ENCODE measurements at places on chromosomes 2 and 18. TPM values are rescaled to one million over a fixed set of nuclear protein-coding genes. Genes with fewer than 3 reads are reported as not detected.

The OXER1 gene
- polyA plus RNA-seq: 0.53 TPM

The SANBR gene
- 7.0 TPM for polyA plus RNA-seq

The FLACC1 gene
- polyA plus RNA-seq: 3.7 TPM

The TGFBRAP1 gene
- polyA plus RNA-seq: 8.2 TPM

The VPS54 gene
- polyA plus RNA-seq: 6.4 TPM

The PPIL3 gene
- polyA plus RNA-seq: 12.3 TPM

The EFR3B gene
- polyA plus RNA-seq: 1.7 TPM

The SERPINB13 gene
- polyA plus RNA-seq: not detected

The CHN1 gene
- polyA plus RNA-seq: 10.2 TPM

The TMEM169 gene
- polyA plus RNA-seq: 0.15 TPM

The LOXL3 gene
- polyA plus RNA-seq: 3.5 TPM

The UCN gene
- polyA plus RNA-seq: 1.4 TPM

The UGT1A3 gene
- polyA plus RNA-seq: not detected

The GREB1 gene
- polyA plus RNA-seq: 4.0 TPM

The CCDC150 gene
- polyA plus RNA-seq: 0.42 TPM

The FHOD3 gene
- polyA plus RNA-seq: 204 TPM

The SERPINB7 gene
- not detected for polyA plus RNA-seq

The PASK gene
- polyA plus RNA-seq: 1.2 TPM

The CNGA3 gene
- not detected for polyA plus RNA-seq

The SFTPB gene
- polyA plus RNA-seq: not detected

The MSTN gene
- 0.08 TPM for polyA plus RNA-seq

The ALPI gene
- polyA plus RNA-seq: not detected

The CIB4 gene
- polyA plus RNA-seq: not detected

The TMBIM1 gene
- polyA plus RNA-seq: 208 TPM

The GAREM2 gene
- polyA plus RNA-seq: 0.76 TPM

The LBX2 gene
- 0.67 TPM for polyA plus RNA-seq

The ADAM23 gene
- 18.6 TPM for polyA plus RNA-seq

The ASB18 gene
- 6.7 TPM for polyA plus RNA-seq

The NCKAP1 gene
- 33.5 TPM for polyA plus RNA-seq

The LRRC30 gene
- not detected for polyA plus RNA-seq

The DLX1 gene
- polyA plus RNA-seq: 0.18 TPM

The AGAP1 gene
- 11.9 TPM for polyA plus RNA-seq

The CDH19 gene
- 10.9 TPM for polyA plus RNA-seq

The EXOC6B gene
- 18.4 TPM for polyA plus RNA-seq

The TTR gene
- not detected for polyA plus RNA-seq

The DSC3 gene
- 0.04 TPM for polyA plus RNA-seq

The MC4R gene
- polyA plus RNA-seq: not detected

The LRP1B gene
- polyA plus RNA-seq: 0.01 TPM

The ALK gene
- polyA plus RNA-seq: not detected

The CCL20 gene
- 1.1 TPM for polyA plus RNA-seq

The TLX2 gene
- not detected for polyA plus RNA-seq

The BOLL gene
- 0.08 TPM for polyA plus RNA-seq

The ST6GAL2 gene
- polyA plus RNA-seq: 0.08 TPM

The CPO gene
- 0.10 TPM for polyA plus RNA-seq
